Anterior cingulate cortex (tissue), 58 donors: ENCODE measurements at places on chromosomes 4 and X.

- no peak for DNase-seq
These were observed 257.9 kb downstream of the PCDH18 start for GRCh38 chr4:137274404-137274803.

- DNase-seq = no peak
These were observed 46.3 kb upstream of the CLCN4 start for GRCh38 chrX:10110316-10110935.

GRCh38 chr4:94332983-94333590 is 9.5 kb downstream of the HPGDS start:
- DNase-seq = no peak

DNA sequence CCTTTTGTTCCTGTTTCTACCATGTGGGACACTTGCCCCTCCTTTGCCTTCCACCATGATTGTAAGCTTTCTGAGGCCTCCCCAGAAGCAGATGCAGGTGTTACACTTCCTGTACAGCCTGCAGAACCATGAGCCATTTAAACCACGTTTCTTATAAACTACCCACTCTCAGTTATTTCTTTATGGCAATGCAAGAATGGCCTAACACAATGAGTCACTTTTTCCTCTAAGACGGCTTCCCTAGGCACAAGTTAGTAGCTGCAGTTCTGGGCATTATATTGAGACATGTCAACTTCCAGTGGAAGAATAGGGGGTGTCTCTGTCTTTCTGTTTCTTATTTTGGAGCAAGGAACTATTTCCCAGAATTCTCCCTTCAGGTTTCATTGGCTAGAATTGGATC is 32.9 kb upstream of the DIPK2B start:
- DNase-seq = no peak

- no peak for DNase-seq
These were observed 62.7 kb downstream of the SLC9A6 start for GRCh38 chrX:136047969-136048368.

DNA sequence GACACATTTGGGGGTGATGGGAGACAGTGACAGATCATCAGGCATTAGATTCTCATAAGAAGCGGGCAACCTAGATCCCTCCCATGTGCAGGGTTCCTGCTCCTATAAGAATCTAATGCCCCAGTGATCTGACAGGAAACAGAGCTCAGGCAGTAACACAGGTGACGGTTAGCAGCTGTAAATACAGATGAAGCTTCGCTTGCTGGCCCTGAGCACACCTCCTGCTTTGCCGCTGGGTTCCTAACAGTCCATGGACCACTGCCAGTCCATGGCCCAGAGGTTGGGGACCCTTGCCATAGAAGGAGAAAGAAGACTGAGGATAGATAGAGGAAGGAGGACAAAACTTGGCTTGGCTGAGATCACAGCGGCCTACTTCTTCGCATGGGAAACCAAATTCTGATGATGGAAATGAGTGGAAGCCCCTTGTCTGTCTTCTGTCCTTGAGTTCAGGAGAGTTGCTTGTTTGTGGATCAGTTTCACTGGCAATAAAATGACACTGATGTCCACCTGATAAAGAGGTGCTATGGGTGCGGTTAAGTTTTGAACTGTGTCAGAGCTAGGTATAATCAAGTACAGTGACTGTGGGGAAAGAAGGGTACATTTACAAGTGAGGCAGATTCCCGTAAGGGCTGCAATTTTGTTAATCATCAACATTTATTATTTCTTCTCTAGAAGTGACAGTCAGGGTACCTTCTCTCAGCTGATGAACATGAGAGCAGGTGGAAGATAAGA is 1.7 kb upstream of the TIFA start:
- no peak for DNase-seq

DNA sequence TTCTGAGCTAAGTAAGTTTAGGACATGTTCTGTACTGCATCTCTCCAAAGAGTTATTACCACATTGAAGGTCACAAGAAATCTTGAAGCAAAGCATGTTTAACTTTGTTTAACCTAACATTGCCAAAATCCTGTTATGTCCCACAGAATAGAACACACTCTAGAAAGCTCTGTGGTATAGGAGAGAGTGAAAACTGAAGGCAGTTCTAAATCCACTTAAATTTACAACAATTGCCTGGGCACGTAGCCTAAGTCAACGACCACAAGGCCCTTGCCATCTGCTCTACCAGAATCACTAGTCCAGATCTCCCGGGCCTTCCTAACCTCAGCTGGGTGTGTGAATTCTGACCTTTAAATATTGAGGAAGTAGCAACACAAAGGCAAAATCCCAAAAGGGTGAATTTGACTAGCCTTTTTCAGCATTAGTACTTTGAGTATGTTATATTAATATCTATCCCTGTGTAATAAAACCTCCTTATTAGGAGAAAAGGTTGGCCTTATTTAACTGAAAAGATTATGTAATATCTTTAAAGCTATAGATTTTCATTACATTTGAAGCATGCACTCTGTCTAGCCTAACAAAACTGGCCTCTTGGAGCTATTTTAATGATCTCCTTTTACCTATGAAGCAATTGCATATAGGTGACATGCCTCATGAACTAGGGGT is 4.5 kb upstream of the MAML3 start:
- DNase-seq = no peak

DNA sequence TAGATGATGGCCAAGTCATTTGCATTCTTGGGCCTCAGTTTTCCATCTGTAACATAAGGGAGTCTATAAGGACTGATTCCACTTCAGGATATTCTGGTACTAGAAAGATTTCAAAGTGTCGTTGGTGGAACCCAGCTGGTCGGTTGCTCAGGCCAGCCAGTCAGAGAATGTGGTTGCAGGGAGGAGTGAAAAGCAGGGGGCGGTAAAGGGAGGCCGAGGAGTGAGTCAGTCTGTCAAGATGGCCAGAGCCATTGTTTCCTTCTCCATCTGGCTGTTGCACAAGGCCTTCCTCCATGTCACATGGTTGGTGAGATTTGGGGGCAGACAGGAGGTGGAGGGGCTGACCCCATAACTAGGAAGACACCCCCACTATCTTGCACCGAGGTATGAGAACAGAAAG is 38.2 kb downstream of the STARD8 start:
- DNase-seq = no peak

GRCh38 chr4:26873391-26874026 is 12.9 kb downstream of the STIM2 start:
- DNase-seq = no peak
